ENCODE measurements at places on chromosomes 1 and 21. TPM values are rescaled to one million over a fixed set of nuclear protein-coding genes. Genes with fewer than 3 reads are reported as not detected.

DNA sequence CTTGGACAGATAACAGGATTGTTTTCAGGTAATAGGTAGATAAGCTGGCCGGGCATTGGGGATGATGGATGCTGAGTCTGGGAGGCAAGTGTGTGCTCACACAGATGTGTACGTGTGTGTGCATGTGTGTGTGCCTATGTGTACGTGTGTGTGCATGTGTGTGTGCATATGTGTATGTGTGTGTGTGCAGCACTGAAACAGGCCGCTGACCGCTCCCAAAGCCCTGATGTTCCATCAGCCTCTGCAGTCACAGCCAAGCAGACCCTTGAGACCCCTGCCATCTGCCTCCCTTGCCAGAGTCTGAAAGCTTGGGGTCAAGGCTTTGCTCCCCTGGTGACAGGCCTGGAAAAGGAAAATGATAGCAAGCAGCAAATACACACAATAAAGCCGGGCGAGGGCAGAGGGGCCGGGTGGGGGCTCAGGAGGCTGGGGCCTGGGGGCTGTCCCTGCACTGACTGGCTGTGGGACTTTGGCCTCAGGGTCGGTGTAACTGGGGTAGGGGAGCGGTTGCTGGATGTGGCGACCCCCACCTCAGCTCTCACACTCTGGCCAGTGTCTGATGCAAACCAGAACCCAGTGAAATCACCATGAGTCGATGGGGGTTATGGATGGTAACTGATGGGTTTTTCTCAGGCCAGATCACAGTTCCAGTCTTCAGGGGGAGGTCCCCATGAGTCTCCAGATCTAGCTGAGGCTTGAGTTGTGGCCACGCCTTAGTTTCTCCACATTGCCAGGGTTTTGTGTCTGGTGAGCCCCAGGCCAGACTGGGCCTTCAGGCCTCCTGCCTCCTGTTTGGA is 9.2 kb upstream of the TNFRSF8 start:
- no peak for DNase-seq
- peaks cover 6% of the 10 kb centered on the region for H3K27me3 ChIP-seq
- peaks cover 39% of the 10 kb centered on the region for H3K4me1 ChIP-seq
- no peaks in the 10 kb centered on the region for H3K36me3 ChIP-seq
- H3K4me3 ChIP-seq: no peak overlapping the region

- H3K4me1 ChIP-seq: peaks cover 43% of the 10 kb centered on the region
- peaks cover 7% of the 10 kb centered on the region for H3K36me3 ChIP-seq
- no peak overlapping the region for H3K27ac ChIP-seq
- no peaks in the 10 kb centered on the region for H3K27me3 ChIP-seq
Measured at GRCh38 chr21:44933918-44934260, 5.9 kb upstream of the SLX9 start.

GRCh38 chr21:27565364-27565763 is 598.5 kb upstream of the ADAMTS5 start:
- no peak for DNase-seq
- no peak overlapping the region for H3K4me3 ChIP-seq
- H3K27me3 ChIP-seq: no peaks in the 10 kb centered on the region
- H3K27ac ChIP-seq: no peak overlapping the region

DNA sequence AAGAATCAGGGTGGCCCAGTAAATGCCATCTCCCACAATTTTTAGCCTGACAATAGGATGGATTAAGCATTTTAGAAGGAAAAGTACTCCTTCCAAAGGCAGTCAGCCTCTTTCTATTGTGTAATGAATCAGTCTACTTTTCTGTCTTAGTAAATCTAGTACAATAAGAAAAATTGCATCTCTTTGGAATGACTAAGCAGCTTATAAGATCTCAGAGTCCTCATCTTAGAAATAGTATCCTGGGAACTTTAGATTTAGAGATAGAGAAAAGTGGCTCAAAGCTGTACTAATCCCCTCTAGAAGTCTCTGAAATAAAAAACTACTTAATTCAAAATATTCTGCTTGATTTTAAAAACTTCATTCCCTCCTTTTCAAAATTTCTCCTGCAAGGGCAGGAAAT is 81.4 kb downstream of the SLC44A5 start:
- no peaks in the 10 kb centered on the region for H3K36me3 ChIP-seq
- H3K27me3 ChIP-seq: no peaks in the 10 kb centered on the region
- H3K4me3 ChIP-seq: no peak overlapping the region
- H3K4me1 ChIP-seq: no peaks in the 10 kb centered on the region

ARID1A gene
- total RNA-seq: 123 TPM
